ENCODE measurements at places on chromosomes 3 and 15.

- peak; percentile 63 for DNase-seq
These were observed 49.3 kb downstream of the HACD2 start for GRCh38 chr3:123535580-123535979.

- no peak for DNase-seq
These were observed 61.2 kb upstream of the LRTM1 start for GRCh38 chr3:54988838-54989630.

DNA sequence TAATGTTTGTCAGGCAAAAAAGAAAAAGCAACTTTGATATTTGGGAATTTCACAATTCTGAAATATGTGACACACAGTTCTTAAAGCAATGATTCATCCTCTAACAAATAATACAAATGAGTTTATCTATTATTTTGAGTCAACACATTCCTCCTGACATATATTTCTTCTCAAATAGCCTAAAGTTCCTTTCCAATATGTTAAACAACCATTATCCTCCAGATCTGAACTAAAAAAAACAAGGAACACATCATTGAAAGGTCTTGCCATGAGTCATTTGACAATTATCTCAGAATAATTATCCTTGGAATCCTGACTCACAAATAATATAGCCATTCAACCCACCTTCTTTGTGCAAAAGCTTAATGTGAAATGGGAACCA, 208.7 kb upstream of the CDIN1 start:
- no peak for DNase-seq

GRCh38 chr15:78432664-78433063, 5.4 kb upstream of the IREB2 start:
- DNase-seq: no peak

DNA sequence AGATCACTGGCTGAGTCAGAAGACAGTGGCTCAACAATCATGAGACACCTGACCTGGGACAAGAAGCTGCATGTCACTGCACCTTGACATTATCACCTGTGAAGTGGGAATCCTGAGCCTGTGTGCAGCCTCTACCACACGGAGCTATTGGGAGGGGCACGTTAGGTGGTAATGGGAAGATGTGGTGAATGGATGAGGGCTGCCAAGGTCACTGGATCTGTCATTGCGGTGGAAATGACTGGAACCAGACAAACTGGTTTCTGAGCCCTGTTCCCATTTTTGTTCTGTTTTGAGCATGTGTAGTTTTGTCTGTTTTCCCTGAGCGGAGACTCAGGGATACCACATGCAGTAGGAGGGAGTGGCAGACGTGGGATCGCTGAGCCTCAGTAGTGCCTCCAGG, 235.5 kb downstream of the OPA1 start:
- no peak for DNase-seq

DNA sequence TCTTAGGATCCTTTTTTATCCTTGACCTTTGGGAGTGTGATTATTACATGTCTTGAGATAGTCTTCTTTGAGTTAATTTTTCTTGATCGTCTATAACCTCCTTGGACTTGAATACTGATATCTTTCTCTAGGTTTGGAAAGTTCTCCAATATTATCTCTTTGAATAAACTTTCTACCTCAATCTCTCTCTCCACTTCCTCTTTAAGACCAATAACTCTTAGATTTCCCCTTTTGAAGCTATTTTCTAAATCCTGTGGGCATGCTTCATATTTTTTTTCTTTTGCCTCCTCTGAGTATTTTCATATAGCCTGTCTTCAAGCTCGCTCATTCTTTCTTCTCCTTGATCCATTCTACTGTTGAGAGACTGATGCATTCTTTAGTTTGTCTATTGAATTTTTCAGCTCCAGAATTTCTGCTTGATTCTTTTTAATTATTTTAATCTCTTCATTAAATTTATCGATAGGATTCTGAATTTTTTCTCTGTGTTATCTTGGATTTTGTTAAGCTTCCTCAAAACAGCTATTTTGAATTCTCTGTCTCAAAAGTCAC, 12.1 kb downstream of the USF3 start:
- no peak for DNase-seq

Measured in lung microvascular endothelial cell (primary cell).